WTC11 (cell line): ENCODE measurements at places on chromosomes 7 and 10. TPM values are rescaled to one million over a fixed set of nuclear protein-coding genes. Genes with fewer than 3 reads are reported as not detected.

Gene SEMA3E
- 0.76 to 2.5 TPM (median 1.5 TPM) in 3 replicates for total RNA-seq

Gene TSPAN12
- 16.5 to 17.3 TPM (median 16.8 TPM) in 3 replicates for total RNA-seq

Gene FBXL13
- total RNA-seq: 1.4 to 2.2 TPM (median 1.7 TPM) in 3 replicates

Gene PYROXD2
- total RNA-seq: 7.0 to 8.6 TPM (median 8.1 TPM) in 3 replicates

Gene ZKSCAN1
- 46.6 to 51.8 TPM (median 47.6 TPM) in 3 replicates for total RNA-seq

Gene TMEM130
- total RNA-seq: 1.9 to 3.3 TPM (median 3.2 TPM) in 3 replicates

Gene ENTPD1
- 1.9 to 2.8 TPM (median 2.3 TPM) in 3 replicates for total RNA-seq

Gene TAS2R3
- 0.71 to 1.5 TPM (median 1.2 TPM) in 3 replicates for total RNA-seq

DNA sequence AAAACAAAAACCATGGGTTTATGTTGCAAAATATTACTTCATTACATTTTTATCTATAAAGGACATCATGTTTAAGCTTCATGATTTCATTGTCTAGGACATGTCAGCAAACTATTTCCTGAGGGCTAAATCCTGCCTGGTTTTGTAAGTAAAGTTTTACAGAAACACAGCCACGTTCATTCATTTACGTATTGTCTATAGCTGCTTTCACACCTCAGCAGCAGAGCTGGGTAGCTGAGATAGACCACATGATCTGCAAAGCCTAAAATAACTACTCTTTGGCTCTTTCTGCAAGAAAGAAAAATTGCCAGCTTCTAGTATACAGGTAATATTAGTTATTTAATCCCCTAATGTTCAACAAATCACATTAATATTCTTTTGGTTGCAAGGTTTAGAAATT lies 12.7 kb upstream of the PIP4K2A start:
- DNase-seq: no peak

DNA sequence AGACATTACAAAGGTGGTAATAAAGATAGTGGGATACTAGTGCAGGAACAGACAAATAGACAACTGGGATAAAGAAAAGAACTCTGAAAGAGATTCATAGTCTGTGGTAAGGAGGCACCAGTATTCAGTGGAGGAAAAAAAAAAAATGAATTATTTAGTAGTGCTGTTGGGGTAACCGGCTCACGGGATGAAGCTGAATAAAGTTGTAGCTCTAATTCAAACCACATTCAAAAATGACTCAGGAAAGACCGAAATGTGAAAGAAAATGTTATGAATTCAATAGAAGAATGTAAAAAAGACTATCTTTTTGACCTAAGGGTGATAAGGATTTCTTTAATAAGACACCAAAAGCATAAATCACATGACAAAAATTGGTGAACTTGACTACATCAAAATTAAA lies 83.1 kb upstream of the HABP2 start:
- DNase-seq: no peak

DNA sequence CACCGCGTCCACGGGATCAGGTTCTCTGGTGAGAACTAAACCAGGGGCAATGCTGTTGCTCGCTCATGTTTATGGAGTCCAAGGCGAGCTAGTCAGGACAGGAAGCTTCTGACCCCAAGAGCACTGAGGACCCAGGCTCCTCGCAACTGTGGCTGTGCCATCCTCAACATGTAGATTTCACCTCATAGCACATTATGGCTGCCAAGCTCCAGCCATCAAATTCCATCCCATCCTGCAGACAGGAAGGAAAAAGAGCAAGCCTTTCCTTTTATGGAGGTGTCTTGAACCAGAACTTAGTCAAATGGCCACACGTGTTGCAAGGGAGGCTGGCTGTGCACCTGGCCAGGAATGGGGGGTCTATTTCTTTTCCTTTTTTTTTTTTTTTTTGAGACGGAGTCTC lies 16.1 kb upstream of the NKX6-2 start:
- DNase-seq: no peak

GRCh38 chr10:115029452-115030375 lies 63.5 kb upstream of the ATRNL1 start:
- no peak for DNase-seq

DNA sequence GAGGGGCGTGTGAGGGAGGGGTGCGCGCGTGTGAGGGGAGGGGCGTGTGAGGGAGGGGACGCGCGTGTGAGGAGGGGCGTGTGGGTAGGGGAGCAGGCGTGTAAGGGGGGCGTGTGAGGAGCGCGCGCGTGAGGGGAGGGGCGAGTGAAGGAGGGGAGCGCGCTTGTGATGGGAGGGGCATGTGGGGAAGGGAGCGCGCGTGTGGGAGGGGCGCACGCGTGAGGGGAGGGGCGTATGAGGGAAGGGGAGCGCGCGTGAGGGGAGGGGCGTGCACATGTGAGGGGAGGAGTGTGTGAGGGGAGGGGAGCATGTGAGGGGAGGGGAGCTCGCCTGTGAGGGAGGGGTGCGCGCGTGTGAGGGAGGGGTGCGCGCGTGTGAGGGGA lies 19.1 kb downstream of the MXI1 start:
- peak; percentile 87 for DNase-seq

DNA sequence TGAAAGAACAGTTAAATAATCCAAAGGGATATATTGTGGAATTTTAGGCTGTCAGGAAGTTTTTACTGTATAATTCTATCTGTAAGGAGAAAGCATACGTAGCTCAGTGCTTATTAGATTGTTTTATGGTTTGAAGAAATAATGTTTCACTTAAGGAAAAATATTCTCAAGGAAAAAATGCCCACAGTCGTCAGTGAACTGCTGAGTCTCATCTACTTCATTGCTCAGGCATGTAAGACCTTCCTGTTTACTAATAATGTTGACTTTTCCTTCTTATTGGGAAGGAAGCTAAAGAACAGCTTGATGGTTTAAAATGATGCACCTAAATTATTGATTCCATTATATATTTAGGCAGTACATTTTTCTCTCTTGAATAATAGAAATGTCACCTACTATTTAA lies 304.2 kb downstream of the SDK1 start:
- DNase-seq: no peak

- DNase-seq: no peak
Observed at GRCh38 chr7:80883154-80884025, 35.5 kb downstream of the SEMA3C start.

DNA sequence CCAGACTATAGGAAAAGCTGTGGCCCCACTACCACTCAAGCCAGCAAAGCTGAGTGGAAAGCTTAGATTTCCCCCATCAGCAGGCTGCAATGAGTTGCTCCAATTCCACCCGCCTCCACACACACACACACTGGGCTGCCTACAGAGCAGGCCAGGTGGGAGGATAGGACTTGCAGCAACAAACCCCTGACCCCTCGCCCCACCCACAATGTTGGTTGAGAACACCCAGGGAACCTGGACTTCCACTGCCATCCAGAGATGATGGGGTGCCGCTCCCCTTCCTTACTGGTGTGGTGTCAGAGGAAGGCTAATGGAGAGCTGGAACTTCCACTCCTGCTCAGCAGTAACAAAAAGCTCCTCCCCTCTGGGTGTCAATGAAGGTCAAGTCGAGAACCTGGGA lies 16.8 kb upstream of the PLEKHA1 start:
- no peak for DNase-seq

GRCh38 chr10:95346715-95347401 lies 56.1 kb upstream of the PDLIM1 start:
- no peak for DNase-seq

DNA sequence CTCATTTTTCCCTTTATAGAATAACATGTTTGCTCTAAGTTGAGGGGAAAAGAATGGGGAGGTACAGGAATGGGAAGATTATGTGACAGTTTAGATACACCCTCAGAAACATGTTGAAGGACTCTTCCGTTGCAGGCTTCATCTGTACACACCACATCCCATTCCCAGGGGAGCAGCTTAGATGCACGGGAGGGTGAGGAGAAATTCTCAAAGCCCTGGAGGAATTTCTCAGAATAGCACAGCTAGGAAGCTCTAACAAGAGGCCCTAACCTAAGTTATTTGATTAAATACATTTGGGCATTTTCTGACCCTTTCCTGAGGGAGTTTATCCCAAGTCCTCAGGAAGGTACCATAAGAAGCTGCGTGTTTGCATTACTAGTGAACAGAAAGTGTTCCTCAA lies 660.2 kb upstream of the IGFBP3 start:
- no peak for DNase-seq

DNA sequence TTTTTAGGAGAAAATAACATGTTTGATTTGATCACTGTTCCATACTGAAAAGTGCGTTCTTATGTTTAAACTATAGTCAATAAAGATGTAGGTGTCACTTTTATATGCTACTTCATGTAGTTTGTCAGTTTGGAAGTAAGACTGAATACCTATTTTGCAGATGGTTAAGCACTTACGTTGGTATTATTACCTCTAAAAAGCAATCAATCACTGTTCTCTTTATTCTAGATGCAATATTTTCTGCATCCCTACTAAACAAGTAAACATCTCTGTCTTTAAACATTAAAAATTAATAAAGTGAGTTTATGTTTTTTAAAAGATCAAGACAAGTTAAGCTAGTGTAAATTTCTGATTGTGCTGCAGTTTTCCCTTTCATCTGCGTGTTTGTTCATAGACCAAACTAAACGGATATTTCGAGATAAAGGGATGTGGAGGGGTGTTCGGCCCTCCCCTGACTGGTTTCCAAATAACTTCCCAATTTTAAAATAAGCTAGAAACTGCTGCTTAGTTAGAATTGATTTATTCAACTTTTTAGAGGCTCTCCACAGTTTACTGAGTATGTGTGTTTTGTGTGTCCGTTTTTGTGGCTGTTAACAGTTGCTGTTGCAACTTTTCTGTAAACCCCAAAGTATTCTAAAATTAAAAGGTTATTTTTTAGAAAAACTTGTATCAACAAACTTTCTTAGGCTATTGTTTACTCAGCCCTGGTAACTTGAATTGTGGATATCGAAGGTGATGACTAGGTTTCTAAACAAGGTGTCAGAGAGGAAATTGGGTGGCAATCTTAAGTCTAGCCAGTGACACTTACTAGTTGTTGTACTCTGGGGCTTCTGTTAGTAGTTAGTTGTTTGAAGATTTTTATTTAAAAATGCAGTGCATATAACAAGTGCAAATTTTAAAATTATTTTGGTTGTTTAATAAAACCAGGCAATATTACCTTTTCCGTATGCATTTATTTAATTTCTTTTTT lies 974 bp downstream of the KIF11 start:
- no peak for DNase-seq

- no peak for DNase-seq
Observed at GRCh38 chr7:135712182-135712782, 15.7 kb downstream of the SLC13A4 start.

GRCh38 chr7:71477441-71477840 lies 345.5 kb downstream of the GALNT17 start:
- no peak for DNase-seq

- DNase-seq: no peak
Observed at GRCh38 chr10:49564461-49565009, 25.6 kb upstream of the ERCC6 start.

- no peak for DNase-seq
Observed at GRCh38 chr7:113402005-113402404, 283.7 kb upstream of the SMIM30 start.
